ENCODE measurements at places on chromosomes 4 and X.
A peak's percentile ranks its signal among the peaks of the same experiment; 100 is the strongest.

DNA sequence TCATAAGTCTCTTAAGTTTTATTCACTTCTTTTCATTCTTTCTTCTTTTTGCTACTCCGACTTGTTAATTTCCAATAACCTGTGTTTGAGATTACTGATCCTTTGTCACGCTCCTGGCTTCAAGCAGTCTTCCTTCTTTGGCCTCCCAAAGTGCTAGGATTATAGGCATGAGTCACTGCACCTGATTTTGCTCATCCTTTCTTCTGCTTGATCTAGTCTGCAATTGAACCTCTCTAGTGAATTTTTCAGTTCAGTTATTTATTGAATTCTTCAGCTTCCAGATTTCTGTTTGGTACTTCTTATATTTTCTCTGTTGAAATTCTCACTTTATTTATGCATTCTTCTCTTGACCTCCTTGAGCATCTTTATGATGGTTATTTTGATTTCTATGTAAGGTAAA is 38.6 kb upstream of the SYTL5 start:
- no peak for DNase-seq

GRCh38 chrX:27600686-27601085 is 10.5 kb downstream of the DCAF8L2 start:
- peak; percentile 52 for DNase-seq

DNA sequence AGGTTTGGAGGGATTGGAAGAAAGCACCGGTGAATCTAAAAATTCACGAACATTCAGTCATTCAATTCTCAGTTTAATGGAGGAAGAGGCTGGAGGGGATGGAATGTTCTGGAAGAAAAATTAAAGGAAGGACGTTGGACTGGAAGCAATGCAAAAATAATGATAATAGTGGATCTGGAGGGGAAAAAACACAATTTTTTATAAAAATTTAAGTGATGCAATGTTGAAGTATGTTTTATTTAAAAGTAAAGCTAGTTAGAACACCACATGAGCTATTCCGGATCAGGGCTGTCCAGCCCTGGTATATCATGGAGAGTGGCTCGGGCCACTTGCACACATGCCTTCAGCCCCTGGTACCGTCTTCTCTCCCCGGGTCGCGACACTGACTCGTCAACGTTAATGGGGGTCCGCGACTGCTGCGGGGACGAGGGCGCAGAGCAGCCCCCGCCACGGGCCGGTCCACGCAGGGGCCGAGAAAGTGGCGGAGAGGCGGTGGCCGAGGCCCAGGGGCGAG is 204.6 kb downstream of the TENM3 start:
- DNase-seq = no peak

DNA sequence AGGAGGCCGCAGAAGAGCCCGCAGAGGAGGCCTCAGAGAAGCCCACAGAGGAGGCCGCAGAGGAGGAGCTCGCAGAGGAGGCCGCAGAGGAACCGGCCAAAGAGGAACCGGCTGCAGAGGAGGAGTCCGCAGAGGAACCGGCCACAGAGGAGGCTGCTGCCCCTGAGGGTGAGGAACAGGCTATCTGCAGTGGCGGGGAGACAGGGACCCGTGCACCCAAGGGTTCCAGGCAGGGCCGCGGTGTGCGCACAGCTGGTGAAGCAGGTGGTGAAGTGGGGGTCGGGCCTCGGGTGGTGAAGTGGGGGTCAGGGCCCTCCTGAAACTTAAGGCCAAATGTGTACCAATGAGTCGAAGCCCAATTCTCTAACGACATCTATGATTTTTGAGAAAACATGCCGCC is 1.1 kb downstream of the CT47C1 start:
- DNase-seq = no peak

GRCh38 chrX:2707334-2707760 is 16.3 kb downstream of the CD99 start:
- peak; percentile 96 for DNase-seq

- DNase-seq = no peak
These were observed 75.2 kb downstream of the FAM53A start for GRCh38 chr4:1608821-1609500.

- DNase-seq = peak; percentile 54
These were observed 478.0 kb downstream of the KCNIP4 start for GRCh38 chr4:21470535-21470934.

DNA sequence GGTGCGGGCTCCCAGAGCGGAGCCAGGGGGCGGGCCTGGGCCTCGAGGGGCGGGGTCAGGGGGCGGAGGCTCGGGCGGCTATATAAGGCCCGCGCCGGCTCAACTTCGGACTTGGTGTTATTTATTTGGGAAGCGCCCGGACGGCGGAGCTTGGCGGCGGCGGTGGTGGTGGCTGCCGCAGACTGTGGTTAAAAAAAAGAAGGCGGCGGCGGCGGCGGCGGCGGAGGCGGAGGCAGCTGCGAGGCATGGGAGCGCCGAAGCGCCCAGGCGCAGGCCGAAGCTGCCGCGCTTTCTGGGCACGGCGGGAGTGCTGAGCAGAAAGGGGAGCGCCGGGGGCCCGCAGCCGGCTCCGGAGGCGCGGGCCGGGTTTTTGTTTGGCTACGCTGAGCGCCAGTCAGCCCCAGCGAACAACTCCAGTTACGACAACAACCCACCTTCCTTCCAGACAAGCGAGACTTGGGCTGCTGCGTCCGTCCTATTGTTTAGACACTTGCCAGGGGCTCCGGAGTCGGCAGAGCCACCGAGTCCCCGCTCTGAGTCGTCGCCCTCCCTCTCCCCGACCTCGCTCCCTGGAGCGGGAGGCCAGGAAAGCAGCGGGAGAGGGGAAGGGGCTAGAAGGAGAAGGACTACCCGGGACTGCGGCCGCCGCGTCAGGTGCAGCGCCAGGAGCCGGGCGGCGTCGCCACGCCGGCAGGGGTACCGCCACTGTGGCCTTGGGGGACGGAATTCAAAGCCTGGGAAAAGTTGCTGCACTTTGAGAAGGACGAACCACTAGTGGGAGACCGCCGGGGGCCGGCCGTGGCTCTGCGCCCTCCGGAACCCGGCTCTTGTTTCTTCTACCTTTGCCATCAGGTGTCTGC is at the start of gene SLIT2:
Gene SLIT2, plus strand, starts transcription at position 110 of the 860 bp plus-strand sequence. CDS start 1,911 bp downstream, outside the sequence.
- DNase-seq = peak; percentile 70

GRCh38 chr4:73527196-73527595 is 45.7 kb downstream of the AFM start:
- DNase-seq = no peak

DNA sequence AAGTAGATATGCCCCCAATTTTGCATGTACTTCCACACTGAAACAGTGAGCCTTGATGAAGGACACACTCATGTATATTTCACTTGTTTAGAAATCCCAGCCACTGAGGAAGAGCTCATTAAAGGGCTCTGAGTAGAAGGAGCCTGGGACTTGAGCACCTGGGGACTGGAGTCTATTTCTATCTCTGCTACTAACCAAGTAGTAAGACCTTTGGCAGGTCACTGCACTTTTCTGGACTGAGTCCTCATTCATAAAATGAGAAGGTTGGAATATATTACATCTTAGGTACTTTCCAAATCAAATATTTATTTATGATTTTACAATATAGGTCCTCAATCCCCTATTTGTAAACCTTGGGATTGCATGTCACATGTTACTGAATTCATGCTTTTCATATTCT is 78.2 kb upstream of the C4orf54 start:
- DNase-seq = no peak

DNA sequence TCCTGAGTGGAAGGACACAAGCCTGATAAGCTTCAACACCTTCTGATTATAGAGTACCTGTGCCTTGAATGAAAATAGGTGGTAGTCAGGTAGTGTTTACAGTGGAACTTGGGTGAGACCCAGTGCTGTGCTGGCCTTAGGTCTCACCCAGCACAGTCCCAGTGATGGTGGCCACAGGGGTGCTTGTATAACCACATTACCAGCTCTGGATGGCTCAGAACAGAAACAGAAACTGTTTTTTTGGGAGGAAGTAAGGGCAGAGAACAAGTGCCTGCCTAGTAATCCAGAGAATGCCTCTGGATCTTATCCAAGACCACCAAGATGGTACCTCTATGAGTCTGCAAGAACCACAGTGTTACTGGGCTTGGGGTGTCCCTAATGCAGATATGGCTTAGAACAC is 171.5 kb upstream of the DIPK2B start:
- DNase-seq = no peak

DNA sequence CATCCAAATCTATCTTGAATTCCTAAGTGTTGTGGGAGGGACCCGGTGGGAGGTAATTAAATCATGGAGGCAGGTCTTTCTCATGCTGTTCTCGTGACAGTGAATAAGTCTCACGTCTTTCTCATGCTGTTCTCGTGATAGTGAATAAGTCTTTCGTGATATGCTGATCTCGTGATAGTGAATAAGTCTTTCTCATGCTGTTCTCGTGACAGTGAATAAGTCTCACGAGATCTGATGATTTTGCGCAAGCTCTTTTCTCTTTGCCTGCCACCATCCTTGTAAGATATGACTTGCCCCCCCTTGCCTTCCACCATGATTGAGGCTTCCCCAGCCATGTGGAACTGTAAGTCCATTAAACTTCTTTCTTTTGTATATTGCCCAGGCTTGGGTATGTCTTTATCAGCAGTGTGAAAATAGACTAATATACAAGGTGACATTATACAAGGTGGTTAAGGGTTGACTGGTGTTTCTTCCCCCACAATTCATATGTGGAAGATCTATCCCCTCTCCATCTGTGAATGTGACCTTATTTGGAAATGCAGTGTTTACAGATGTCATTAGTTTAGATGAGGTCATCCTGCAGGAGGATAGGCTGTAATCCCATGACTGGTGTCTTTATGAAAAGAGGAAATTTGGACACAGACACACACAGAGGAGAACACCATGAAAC is 27.6 kb downstream of the ARSD start:
- DNase-seq = no peak

DNA sequence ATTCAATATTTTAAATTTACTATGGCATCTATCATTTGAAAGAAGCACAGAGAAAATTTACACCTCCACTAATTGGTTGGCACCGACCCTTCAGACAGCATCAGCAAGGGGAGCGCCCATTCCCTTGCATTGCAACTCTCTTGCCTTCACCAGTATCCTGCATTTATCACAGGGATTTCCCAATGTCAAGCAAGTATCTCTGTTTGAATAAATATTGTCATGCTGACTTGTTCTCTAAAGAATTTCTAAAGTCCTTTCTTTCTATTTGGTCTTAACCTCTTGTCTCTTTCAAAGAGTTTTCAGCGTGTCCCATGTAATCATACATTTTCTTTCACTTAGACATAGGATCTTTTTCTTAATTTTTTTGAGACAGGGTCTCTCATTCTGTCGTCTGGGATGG is 10.4 kb downstream of the DCTD start:
- DNase-seq = no peak

GRCh38 chr4:135277068-135277979 is 1075.7 kb upstream of the PABPC4L start:
- DNase-seq = peak; percentile 54

- DNase-seq = no peak
These were observed 3.9 kb downstream of the SPCS3 start for GRCh38 chr4:176323511-176324160.

GRCh38 chr4:124432500-124432899 is 280.0 kb downstream of the ANKRD50 start:
- DNase-seq = peak; percentile 89

GRCh38 chrX:24426921-24427746 is 38.0 kb upstream of the PDK3 start:
- DNase-seq = peak; percentile 18

DNA sequence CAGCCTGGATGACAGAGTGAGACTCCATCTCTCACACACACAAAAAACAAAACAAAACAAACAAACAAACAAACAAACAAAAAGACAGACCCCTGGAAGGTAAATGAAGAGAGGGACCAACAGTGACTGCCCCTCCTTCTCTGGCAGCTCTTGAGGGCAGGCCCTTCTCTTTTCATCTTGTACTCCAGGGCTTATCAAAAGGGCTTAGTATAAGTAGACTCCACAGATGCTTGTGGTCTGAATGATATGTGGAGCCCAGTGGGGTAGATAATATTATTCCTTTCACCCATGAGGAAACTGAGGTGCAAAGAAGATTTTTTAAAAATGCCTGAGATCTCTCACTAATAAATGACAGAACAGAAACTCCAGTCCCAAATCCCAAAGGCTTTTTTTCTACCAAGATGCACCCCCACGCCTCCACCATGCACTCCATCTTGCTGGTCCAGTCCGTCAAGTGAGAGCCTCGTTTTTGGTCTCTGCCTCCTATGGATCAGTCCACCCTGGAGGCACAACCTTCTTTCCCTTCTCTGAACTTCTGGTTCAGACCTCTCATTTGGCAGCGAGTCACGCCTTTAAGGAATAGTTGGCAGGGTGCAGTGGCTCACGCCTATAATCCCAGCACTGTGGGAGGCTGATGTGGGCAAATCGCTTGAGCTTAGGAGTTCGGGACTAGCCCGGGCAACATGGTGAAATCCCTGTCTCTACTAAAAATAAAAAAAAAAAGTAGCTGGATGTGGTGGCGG is 17.0 kb upstream of the CHRNA9 start:
- DNase-seq = no peak

DNA sequence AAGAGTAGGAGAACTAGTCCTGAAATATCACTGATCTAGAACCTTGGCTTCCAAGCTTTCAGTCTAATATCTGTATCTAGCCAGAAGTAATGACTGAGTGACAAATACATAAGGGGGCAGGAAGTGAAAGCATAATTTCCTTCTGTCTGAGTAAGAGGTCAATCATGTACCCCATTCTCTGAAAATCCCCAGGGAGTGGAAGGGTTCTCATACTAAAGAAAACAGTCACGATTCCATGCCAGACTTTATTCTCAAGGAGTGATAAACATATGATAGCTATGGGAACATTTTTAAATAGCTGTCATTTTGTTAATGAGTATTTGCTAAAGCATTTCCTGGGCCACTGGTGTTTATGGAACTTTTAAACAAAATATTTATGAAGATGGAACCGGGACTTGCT is 308.5 kb downstream of the ARHGAP24 start:
- DNase-seq = peak; percentile 45

DNA sequence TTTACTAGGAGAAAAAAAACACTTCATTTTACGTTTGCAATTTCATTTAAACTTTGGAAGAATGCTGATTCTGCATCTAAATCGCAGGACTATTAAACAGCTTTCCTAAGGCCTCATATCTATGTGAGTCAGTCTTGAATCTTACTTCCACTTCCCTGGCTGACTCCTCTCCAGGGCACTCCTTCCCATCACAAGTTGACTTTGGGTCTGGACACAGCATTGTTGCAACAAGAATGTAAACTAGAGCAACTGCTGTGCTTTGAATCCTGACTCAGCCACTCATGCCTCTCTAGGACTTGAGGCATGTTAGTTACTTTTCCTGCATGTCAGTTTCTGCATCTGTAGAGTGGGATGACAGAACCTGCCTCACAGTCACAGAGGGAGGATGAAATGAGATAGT is 413.8 kb downstream of the FAT4 start:
- DNase-seq = peak; percentile 97

- DNase-seq = peak; percentile 86
These were observed at the start of gene PLA2G12A for GRCh38 chr4:109729718-109730618. Gene PLA2G12A, minus strand, starts transcription at chr4:109730070. Its CDS starts 261 bp downstream, at chr4:109729809.

GRCh38 chrX:39859991-39860861 is 237.5 kb downstream of the BCOR start:
- DNase-seq = peak; percentile 61

- no peak for DNase-seq
These were observed 40.0 kb downstream of the CDS1 start for GRCh38 chr4:84622959-84623358.

- DNase-seq = no peak
These were observed 160.0 kb upstream of the SPRY1 start for GRCh38 chr4:123236606-123237005.

- DNase-seq = no peak
These were observed at the start of gene GABRE for GRCh38 chrX:151974336-151975227. Gene GABRE, minus strand, starts transcription at chrX:151974676. Its CDS starts 51 bp downstream, at chrX:151974625.
